ENCODE measurements at places on chromosomes 7 and 10.

- DNase-seq: no peak
Observed at GRCh38 chr10:99731306-99732032, 458 bp downstream of the COX15 start.

- no peak for DNase-seq
Observed at GRCh38 chr10:114167985-114168384, 6.0 kb downstream of the CCDC186 start.

GRCh38 chr10:35927990-35928488 is 285.9 kb upstream of the FZD8 start:
- DNase-seq: no peak

DNA sequence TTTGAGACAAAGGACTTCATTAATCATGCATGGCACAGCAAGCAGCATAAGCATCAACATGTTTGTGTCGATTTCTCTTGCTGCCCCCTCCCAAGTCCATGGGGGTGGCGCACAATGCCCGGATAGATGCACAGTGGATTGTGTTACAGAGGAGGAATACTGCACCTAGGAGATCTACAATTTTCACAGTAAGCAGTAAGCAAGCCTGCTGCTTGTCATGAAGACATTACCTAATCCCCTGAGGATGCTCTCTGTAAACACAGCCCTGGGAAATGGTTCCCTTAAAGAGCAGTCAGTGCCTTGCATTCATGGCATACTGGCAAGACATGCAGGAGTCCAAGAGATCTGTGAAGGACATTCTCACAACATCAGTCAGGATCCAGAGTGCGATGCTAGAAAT is 137.7 kb downstream of the ETV1 start:
- DNase-seq: no peak

DNA sequence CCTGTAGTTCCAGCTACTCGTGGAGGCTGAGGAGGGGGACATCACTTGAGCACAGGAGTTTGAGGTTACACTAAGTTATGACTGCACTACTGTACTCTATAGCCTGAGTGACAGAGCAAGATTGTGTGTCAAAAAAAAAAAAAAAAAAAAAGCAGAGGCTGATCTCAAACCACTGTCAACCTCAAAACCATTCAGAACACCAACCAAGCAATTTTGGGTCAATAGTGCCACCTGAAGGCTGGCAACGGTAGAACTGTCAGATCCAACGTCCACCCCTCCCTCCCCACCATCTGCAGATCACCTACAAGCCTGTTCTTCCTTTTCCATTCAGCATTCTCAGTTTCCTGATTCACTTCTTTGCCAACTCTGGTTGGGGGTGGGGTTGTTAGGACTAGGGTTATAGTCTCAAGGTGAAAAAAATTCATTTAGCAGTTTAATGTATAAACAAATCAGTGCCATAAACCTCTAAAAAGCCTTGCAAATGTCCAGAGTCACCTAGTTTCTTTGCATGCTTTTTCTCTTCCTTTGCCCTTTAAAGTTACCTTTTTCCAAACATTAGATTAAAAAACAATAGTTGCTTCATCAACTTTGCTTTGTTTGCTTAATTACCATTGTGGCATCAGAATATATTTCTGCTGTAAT is 2.6 kb downstream of the MRPS33 start:
- DNase-seq: no peak

Measured in omental fat pad (tissue), 4 donors.